MV-4-11 (cell line): ENCODE measurements at places on chromosomes 12 and 14.

- DNase-seq: no peak
These were observed 60.4 kb upstream of the FBRSL1 start for GRCh38 chr12:132429602-132429945.

DNA sequence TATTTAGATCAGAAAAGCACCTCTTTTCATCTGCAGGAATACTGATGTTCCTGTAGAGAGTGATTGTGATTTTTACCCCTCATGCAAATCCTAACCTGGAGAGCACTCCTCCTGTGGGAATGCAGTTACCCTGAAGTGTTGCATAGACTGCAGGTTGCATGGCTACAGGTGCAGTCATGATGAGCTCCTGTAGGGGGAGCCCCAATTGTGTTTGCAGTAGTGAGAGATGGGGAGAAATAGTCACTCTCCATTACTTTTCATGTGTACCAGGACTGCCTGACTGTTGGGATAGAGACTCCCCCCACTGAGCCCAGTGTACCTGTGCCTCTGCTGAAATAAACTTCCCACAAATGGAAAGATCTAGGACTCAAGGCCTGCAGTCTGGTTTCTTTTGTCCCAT lies 1086.5 kb downstream of the SLC6A15 start:
- no peak for DNase-seq

- DNase-seq: no peak
These were observed 256.1 kb downstream of the APAF1 start for GRCh38 chr12:98901189-98901588.

DNA sequence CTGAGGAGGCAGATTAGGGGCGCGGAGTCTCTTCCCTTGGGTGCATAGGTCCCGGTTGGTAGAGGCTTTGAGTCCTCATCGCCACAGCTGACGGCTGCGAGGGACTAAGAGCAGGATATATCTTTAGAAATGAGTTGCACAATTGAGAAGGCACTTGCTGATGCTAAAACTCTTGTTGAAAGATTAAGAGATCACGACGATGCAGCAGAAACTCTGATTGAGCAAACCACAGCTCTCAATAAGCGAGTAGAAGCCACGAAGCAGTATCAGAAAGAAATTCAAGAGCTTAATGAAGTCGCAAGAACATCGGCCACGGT lies 22.1 kb downstream of the SPATS2 start:
- DNase-seq: peak; percentile 45

- peak; percentile 85 for DNase-seq
These were observed 32.8 kb downstream of the CPNE8 start for GRCh38 chr12:38872561-38872960.
